ENCODE measurements at places on chromosomes 4 and X.

GRCh38 chrX:148500423-148501385 lies at the start of gene AFF2:
AFF2 (plus strand) TSS chrX:148500617; CDS start chrX:148501098, 481 bp downstream.
- peak; percentile 55 for DNase-seq

GRCh38 chr4:56655627-56656345 lies 25.3 kb downstream of the HOPX start:
- DNase-seq, result peak; percentile 42

- DNase-seq, result no peak
Observed at GRCh38 chr4:124265701-124266100, 446.8 kb downstream of the ANKRD50 start.

DNA sequence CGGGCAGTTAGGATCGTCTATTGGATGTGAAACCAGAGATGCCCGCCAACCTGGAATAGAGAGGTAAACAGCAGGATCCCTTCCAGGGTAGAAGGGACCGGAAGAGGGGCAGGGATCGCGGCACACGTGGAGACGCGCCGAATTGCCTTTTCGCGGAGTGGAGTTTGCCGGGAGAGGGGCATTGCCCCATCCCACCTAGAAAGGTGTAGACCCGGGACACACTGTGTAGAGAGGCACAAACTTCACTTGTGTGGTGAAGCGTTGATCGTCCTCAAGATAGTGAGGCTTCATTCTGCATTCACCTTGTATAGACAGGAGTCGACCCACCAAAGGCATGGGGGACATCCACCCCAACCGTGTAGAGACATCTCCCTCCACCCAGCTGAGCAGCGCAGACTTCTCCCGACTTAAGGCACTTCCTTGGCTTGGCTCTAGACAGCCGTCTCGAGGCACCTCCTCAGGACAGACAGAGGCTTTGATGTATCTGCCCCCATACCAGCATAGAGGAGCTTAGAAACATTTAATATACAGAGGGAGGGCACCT lies 410 bp downstream of the GNL3L start:
- DNase-seq, result no peak

GRCh38 chr4:41749631-41750039 lies 1.1 kb upstream of the PHOX2B start:
- DNase-seq, result no peak

DNA sequence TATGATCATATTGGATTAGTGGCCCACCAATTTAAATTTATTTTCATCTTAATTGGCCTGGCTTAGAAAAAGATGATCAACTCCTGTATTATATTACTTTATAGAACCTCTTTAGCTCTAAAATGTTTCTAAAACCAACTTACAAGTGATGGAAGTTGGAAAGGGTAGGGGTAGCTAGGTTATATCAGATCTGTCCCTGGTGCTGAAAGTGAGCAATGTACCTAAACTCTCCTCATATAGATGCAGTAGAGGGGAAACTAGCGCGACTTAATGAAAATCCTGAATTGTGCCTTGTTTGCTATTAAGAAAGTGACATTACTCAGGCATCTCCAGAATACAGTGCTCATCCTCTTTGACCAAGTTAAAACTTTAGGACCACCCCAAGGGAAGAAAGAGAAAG lies 7.5 kb upstream of the PTCHD1 start:
- DNase-seq, result no peak
